ENCODE measurements at places on chromosomes 4 and X. TPM values are rescaled to one million over a fixed set of nuclear protein-coding genes. Genes with fewer than 3 reads are reported as not detected.

RRH gene
- 0.05 TPM for polyA plus RNA-seq

NXF2 gene
- polyA plus RNA-seq, result not detected

TLR6 gene
- polyA plus RNA-seq, result 0.27 TPM

NR0B1 gene
- 0.05 TPM for polyA plus RNA-seq

C4orf50 gene
- not detected for polyA plus RNA-seq

GAGE2A gene
- not detected for polyA plus RNA-seq

USP17L15 gene
- polyA plus RNA-seq, result not detected

CSAG1 gene
- not detected for polyA plus RNA-seq

MTM1 gene
- polyA plus RNA-seq, result 2.6 TPM

PROM1 gene
- not detected for polyA plus RNA-seq

TBX22 gene
- not detected for polyA plus RNA-seq

STOX2 gene
- polyA plus RNA-seq, result 0.27 TPM

TRIM2 gene
- polyA plus RNA-seq, result 34.1 TPM

ASB5 gene
- polyA plus RNA-seq, result 47.0 TPM

KDR gene
- not detected for polyA plus RNA-seq

SOX3 gene
- not detected for polyA plus RNA-seq

NMU gene
- not detected for polyA plus RNA-seq

NDST3 gene
- polyA plus RNA-seq, result not detected

SLC9B1 gene
- polyA plus RNA-seq, result 0.07 TPM

PDE6B gene
- polyA plus RNA-seq, result 0.22 TPM

L1CAM gene
- polyA plus RNA-seq, result 23.5 TPM

LRBA gene
- polyA plus RNA-seq, result 8.2 TPM

TMSB15C gene
- polyA plus RNA-seq, result 1.2 TPM

SLC4A4 gene
- 1.9 TPM for polyA plus RNA-seq

MSANTD1 gene
- polyA plus RNA-seq, result 0.06 TPM

FAM47B gene
- polyA plus RNA-seq, result not detected

KLB gene
- polyA plus RNA-seq, result not detected

SMIM10 gene
- 5.2 TPM for polyA plus RNA-seq

PABPC5 gene
- 0.99 TPM for polyA plus RNA-seq

CXCL5 gene
- polyA plus RNA-seq, result 0.18 TPM

ADH6 gene
- polyA plus RNA-seq, result 0.02 TPM

TMEM271 gene
- polyA plus RNA-seq, result not detected

TLR2 gene
- 0.05 TPM for polyA plus RNA-seq

SPATA4 gene
- 0.07 TPM for polyA plus RNA-seq

DOCK11 gene
- polyA plus RNA-seq, result 10.3 TPM

SPINK2 gene
- polyA plus RNA-seq, result not detected

MND1 gene
- polyA plus RNA-seq, result 0.44 TPM

CHRDL1 gene
- 4.3 TPM for polyA plus RNA-seq

CHRNA9 gene
- not detected for polyA plus RNA-seq

LRRC66 gene
- polyA plus RNA-seq, result 0.28 TPM

RHOXF2 gene
- not detected for polyA plus RNA-seq

CXorf58 gene
- not detected for polyA plus RNA-seq

TSPAN6 gene
- polyA plus RNA-seq, result 19.7 TPM

CXCL10 gene
- not detected for polyA plus RNA-seq

DCAF4L1 gene
- polyA plus RNA-seq, result 0.04 TPM

LRAT gene
- polyA plus RNA-seq, result not detected

SULT1E1 gene
- not detected for polyA plus RNA-seq

PPAT gene
- 5.3 TPM for polyA plus RNA-seq

GYG2 gene
- polyA plus RNA-seq, result 9.3 TPM

AFF2 gene
- polyA plus RNA-seq, result not detected

SLC7A11 gene
- 52.4 TPM for polyA plus RNA-seq

MAGEB5 gene
- not detected for polyA plus RNA-seq

GRIA3 gene
- 27.7 TPM for polyA plus RNA-seq

CXCL11 gene
- not detected for polyA plus RNA-seq

FANCB gene
- polyA plus RNA-seq, result 0.78 TPM

ZCCHC12 gene
- not detected for polyA plus RNA-seq

Data from BJ (cell line).